ENCODE measurements at places on chromosomes 7 and 10.

DNA sequence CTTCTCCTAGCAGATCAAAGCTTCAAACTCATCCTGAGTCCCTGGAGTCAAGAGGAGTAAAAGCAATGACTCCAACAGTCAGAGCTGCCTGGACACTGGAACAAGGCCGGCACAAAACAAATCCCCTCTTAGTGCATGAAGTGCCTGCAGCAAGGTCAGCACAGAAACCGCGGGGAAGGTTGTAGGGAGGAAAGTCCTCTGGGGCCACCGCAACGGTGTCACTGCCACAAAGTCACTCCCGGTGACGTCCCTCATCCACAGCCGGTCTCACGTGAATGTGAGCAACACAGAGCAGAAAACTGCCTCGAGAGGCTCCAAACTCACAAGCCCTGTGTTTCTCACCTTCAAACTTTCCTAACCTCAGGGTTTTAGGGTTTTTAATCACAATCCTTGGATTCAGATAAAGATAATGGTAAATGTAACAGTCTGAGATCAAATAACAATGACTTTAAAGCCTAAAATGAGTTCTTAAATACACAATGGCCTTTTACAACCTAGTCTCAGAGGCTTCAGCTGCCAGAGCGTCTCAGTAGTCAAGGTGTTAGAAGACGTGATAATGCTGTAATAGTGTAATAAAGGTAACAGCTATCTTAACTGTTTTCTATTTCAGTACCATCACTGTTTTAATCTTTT is 274.3 kb downstream of the ZMYND11 start:
- no peak for DNase-seq

DNA sequence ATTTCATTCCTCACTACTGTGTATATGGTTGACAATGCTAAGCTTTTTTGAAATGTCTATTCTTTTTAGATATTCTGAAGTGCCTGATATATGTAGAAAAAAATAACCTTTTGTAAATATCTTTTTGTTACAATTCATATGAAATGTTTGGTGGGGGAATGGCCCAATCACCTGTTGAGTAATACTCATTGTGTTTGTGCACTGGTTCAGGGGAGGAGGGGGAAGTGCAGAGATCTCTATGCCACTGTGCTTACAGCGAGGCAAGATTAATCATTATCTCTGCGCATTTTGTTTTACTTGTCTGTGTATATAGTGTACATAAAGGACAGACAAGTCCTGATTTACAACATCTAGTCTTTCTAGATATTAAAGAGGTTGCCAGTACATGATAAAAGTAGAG is 25.2 kb downstream of the NUP42 start:
- no peak for DNase-seq

DNA sequence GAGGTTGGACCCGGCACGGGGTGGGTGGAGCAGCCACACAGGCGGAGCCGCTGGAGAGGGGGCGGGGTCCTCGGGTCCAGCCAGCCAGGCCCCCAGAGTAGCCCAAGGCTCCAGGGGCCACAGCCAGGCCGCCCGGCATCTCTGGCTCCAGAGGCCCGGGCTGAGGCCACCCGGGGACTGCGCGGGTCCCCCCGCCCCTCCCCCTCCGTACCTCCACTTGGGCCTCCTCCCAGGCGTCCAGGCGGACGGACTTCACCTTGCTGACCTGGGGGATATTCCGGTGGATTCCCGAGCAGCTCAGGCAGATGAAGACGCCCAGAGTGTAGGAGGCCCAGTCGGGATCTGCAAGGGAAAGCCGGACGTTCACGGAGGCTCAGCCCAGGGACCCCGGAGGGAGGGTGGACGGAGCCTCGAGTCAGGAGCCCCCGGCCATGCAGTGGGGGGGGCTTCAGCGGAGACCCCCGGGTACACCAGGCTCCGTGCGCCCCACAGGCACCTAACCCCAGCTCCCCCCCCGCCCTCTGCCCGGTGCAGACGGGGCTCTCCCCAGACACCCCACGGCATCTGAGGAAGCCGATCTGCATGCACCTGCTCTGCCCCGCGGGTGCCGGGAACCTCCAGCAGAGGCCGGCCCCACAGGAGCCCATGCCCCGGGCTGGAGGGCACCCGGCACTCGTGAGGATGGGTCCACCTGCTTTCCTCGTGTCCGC is 19.2 kb downstream of the ADAP1 start:
- DNase-seq, result no peak

DNA sequence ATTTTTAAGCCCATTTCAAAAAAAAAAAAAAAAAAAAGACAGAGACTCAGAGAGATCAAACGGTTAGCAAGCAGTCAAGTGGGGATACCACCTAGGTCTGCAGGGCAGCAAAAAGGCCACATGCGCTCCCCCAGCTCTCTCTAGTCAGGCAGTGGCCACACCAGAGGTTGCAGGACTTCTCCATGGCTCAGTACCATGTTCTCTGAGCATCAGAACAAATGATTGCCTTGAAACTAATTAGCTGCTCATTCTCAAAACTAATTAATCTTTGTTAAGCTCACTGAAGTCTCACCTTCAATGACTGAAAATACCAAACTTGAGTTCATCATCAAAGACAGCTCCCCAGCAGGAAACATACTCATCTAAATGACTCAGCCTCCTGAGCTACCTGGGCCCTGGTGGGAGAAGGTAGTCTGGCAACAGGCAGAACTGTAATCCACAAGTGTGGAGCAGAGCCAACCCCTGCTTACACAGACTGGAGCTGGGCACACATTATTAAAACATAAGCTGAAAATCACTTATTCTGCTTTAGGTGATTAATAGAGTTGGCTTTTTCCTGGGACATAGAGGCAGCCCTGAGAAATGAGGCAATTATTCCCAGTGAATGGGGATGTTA is 319.6 kb downstream of the GRID1 start:
- DNase-seq, result no peak

- DNase-seq, result no peak
Observed at GRCh38 chr10:5540080-5540479, 15.3 kb downstream of the CALML3 start.

DNA sequence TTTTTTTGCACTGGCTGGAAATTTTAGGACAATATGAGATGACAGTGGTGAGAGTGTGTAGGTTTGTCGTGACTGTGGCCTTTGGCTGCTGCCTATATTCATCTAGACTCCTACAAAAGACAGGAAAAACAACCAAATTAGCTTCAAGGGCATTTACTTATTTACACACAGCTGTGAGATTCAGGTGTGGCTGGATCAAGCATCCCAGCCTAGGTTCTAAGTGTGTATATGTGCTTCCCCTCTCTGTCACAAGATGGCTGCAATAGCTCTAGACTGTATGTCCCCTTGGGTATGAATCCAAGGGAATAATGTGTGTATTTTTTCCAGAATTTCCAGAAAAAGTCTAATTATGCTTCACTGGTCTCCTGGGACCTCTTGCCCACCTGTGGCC is 25.5 kb upstream of the INPP5A start:
- DNase-seq, result no peak

DNA sequence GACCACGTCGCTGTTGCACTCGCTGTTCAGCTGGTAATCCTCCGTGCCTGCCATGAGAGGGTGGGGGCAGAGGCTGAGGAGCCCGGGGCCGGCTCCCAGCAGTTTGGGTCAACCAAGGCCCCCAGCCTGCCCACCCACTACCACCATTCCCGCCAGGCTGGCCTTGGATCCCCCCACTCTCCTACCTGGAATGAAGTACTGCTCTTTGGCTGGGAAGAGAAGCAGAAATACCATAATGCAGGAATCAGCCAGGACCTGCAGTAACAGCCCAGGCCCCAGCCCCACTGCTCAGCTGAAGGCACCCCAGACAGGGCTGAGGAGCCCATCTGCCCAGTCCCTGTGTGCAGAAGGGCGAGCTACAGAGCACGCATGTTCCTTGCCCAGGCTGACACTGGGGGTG is 138.0 kb downstream of the SLIT1 start:
- DNase-seq, result no peak

DNA sequence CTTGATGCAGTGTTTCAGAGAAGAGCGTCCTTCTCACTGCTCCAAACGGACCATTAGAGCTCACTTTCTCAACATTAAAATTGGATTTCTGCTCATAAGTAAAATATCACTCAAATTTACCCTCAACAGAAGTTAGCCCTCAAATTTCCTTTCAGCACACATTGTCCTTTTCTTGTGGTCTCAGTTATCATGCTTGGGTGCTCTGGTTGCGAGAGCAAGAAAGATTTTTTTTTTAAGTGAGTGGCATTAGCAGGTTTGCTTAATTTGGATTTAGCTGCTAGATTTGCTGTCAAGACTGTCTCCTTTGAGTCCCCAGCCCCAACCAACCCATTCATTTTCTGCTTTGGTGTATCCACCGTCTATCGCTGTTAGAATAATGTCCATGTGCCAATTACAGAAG is 2.6 kb upstream of the CH25H start:
- DNase-seq, result no peak

DNA sequence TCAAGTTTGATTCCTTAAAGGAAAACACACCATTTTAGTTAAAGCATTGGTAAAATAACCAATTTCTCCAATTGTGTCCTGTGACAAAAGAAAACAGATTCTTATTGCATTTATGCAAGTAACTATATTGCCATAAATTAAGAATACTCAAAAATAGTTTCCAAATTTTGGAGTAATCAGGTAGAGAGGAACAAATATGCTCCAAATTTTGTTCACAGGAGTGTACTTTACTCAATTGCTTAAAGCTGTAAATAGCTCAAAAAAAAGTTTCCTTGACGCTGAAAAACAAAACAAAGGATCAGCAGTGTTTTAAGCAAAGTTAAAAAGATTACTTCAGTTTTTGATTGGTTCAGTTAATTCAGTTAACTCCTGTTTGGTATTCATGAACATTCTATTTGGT is 52.2 kb upstream of the INHBA start:
- DNase-seq, result no peak

- no peak for DNase-seq
Observed at GRCh38 chr10:117350909-117351308, 24.3 kb downstream of the PDZD8 start.

GRCh38 chr10:30671026-30671616 is 41.6 kb upstream of the LYZL2 start:
- no peak for DNase-seq

DNA sequence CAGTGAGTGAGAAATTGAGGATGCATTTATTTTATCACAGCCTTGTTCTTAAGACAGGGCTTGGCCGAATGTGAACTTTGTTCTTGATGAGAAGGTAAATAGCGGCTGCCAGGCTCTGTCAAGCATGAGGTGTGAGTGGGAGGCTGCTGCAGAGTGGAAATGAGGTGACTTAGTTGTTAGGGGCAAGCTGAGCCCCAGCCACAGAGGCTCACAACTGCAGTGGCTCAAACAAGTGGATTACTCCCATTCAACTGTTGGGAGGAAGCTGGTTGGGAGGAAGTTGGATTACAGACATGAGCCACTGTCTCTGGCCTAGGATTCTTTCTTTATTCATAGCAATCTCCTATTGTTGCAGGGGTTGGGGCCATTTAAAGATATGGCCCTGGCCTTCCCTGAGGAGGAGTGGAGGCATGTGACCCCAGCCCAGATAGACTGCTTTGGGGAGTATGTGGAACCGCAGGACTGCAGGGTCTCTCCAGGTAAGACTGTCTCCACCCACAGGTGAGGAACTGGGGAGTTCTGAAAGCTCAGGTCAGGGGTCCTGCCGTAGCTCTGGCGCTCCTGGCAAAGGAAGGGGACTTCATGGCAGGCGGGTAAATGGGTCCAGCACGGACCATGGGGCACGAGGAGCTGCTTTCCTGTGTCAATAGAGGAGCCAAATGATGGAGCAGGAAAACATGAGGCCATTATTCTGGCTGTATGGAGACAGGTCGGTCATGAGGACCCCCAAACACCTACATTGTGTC is 7.1 kb downstream of the ZSCAN25 start:
- DNase-seq, result no peak

GRCh38 chr7:133197972-133198544 is 54.8 kb upstream of the EXOC4 start:
- DNase-seq, result no peak

GRCh38 chr7:92830532-92831110 is 5.8 kb downstream of the CDK6 start:
- DNase-seq, result no peak

GRCh38 chr7:36116347-36117202 is 36.5 kb upstream of the EEPD1 start:
- no peak for DNase-seq

DNA sequence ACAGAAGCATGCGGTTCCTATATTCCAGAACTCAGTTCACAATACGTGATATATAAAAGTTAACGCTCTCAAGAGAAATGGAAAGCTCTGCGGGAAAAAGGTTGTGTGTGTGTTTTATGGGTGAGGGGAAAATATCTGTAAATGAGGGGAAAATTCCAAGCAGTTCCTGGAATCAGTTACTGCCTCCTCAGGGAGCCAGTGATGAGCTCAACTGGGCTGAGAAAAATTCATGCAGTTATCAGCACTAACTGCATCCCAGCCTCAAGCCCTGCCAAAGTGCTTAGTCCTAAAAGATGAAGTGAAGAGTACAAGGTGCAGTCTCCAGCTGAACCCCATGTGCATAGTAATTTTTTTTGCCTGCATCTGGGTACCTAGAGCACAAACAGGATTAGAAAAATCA is 191.9 kb downstream of the CDK14 start:
- DNase-seq, result no peak

GRCh38 chr10:32959006-32959920 is 1.2 kb upstream of the ITGB1 start:
- no peak for DNase-seq

- no peak for DNase-seq
Observed at GRCh38 chr7:29281782-29282541, 87.4 kb downstream of the CHN2 start.

DNA sequence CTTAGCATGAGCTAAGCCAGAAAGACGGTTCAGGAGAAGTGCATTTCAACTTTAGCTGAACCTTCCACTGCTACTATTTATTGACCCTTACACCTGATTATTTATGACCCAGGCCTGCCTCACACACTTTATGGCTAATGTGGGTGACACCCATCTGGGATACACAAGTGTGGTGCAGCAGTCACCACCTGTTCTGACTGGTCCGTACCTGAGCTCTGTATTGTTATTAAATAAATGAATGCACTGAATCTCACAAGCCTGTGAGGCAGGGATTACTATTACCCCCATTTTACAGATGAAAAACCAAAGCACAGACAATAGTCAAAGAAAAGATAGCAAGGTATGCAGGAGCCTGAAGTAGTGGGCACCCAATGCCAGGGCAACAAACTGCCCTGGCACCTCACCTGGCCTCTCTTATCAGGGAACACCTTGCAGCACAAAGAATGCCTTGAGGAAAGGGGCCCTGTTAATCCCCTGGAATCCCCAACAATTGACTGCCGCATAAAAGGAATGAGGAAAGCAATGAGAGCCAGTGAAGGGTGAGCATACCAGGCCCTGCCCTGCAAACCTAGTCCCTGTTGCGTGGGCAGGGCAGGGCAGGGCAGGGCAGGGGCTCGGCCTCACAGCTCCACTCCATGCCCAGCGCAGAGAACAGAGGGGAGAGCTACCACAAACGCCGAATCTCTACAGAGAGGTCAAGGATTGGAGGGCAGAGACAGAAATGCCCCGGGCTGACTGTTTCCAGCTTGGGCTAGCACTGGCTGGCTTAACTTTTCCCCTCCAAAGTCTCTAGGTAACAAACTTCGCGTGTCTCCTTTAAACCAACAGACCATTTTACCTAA is 1.3 kb downstream of the ANXA11 start:
- no peak for DNase-seq
